Posterior vena cava (tissue), 2 donors: ENCODE measurements at places on chromosomes 6 and 20. TPM values are rescaled to one million over a fixed set of nuclear protein-coding genes. Genes with fewer than 3 reads are reported as not detected.

Gene ADGRF5
- total RNA-seq, result 37.4 TPM

Gene LY6G5C
- 1.9 TPM for total RNA-seq

Gene RGS17
- total RNA-seq, result 0.62 TPM

Gene LRRN4
- total RNA-seq, result 0.10 TPM

Gene PAX1
- total RNA-seq, result not detected

Gene ATAT1
- total RNA-seq, result 5.2 TPM

Gene HTR1B
- total RNA-seq, result 7.6 TPM

Gene EMILIN3
- 2.3 TPM for total RNA-seq

Gene FGD2
- 35.5 TPM for total RNA-seq

Gene METTL24
- 12.0 TPM for total RNA-seq

Gene UBE2V1
- 89.4 TPM for total RNA-seq
